ENCODE measurements at places on chromosomes 2 and 18.
A peak's percentile ranks its signal among the peaks of the same experiment; 100 is the strongest.

GRCh38 chr18:9771977-9772660 is 64.0 kb downstream of the RAB31 start:
- H3K36me3 ChIP-seq: no peaks in the 10 kb centered on the region
- no peak for DNase-seq
- H3K4me1 ChIP-seq: peaks cover 3% of the 10 kb centered on the region
- no peak overlapping the region for H3K27ac ChIP-seq
- no peaks in the 10 kb centered on the region for H3K27me3 ChIP-seq

GRCh38 chr2:171878481-171878993 is 15.5 kb downstream of the SLC25A12 start:
- H3K4me1 ChIP-seq: no peaks in the 10 kb centered on the region
- H3K36me3 ChIP-seq: peaks cover 6% of the 10 kb centered on the region
- DNase-seq: peak; percentile 22
- peak overlapping the region; percentile 17 for H3K4me3 ChIP-seq
- no peak overlapping the region for H3K27ac ChIP-seq

DNA sequence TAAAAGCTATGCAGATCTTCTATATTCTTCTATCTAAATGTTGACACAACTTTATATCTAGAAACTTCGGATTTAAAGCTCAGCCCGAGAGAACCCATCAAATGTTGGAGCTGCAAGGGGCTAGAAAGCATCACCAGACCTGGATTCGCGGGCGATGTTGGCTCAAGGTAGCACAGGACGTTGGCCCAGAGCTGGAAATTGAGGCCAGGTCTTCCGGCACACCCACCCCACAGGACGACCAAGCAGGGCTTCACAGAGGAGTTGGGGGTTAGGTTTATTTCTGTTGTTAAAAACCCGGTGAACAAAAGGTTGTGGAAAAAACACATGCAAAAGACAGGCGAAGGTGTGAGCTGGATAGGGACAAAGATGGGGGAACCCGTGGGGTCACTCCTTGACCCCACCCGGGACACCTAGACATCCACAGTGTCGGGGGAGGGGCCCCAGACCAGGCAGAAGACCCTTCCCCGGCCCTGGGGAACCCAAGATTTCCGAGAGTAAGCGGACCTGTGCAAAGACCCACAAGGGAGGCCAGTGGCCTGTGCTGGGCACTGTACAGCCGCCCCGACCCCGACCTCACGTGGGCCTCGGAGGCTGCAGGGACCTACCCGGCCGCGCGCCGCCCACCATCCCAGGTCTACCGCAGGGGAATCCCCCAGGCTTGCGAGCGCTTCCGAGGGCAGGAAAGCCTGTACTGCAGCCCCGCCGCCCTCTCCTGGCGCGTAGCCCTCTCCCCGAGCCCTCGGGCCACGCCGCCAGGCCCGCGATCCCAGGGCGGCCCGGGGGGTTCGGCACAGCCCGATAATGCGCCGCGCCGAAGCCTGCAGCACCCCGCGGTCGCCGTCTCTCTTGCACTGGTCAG is 1.8 kb upstream of the AGBL5 start:
- peaks cover 10% of the 10 kb centered on the region for H3K4me1 ChIP-seq
- peak overlapping the region; percentile 75 for H3K27ac ChIP-seq
- peak; percentile 73 for DNase-seq
- peaks cover 14% of the 10 kb centered on the region for H3K36me3 ChIP-seq
- H3K4me3 ChIP-seq: peak overlapping the region; percentile 89
- H3K27me3 ChIP-seq: no peaks in the 10 kb centered on the region

DNA sequence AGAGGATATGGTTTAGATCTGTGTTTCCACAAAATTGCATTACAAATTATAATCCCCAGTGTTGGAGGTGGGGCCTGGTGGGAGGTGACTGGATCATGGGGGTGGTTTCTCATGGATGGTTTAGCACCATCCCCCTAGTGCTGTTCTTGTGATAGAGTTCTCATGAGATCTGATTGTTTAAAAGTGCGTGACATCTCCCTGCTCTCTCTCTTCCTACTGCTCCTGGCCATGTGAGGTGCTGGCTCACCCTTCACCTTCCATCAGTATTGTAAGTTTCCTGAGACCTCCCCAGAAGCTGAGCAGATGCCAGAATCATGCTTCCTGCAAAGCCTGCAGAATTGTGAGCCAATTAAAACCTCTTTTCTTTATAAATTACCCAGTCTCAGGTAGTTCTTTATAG is 33.1 kb downstream of the LHCGR start:
- peaks cover 3% of the 10 kb centered on the region for H3K4me1 ChIP-seq
- no peaks in the 10 kb centered on the region for H3K36me3 ChIP-seq
- no peak overlapping the region for H3K4me3 ChIP-seq
- H3K27ac ChIP-seq: no peak overlapping the region
- no peaks in the 10 kb centered on the region for H3K27me3 ChIP-seq

GRCh38 chr2:175766880-175767279 is 235.2 kb downstream of the LNPK start:
- H3K36me3 ChIP-seq: no peaks in the 10 kb centered on the region
- H3K27ac ChIP-seq: no peak overlapping the region
- no peaks in the 10 kb centered on the region for H3K27me3 ChIP-seq
- no peak overlapping the region for H3K4me3 ChIP-seq

GRCh38 chr2:102181919-102182635 is 4.7 kb upstream of the IL1RL2 start:
- H3K27ac ChIP-seq: no peak overlapping the region
- H3K4me3 ChIP-seq: no peak overlapping the region
- peaks cover 5% of the 10 kb centered on the region for H3K36me3 ChIP-seq
- no peaks in the 10 kb centered on the region for H3K27me3 ChIP-seq
- DNase-seq: peak; percentile 62
- H3K4me1 ChIP-seq: no peaks in the 10 kb centered on the region

DNA sequence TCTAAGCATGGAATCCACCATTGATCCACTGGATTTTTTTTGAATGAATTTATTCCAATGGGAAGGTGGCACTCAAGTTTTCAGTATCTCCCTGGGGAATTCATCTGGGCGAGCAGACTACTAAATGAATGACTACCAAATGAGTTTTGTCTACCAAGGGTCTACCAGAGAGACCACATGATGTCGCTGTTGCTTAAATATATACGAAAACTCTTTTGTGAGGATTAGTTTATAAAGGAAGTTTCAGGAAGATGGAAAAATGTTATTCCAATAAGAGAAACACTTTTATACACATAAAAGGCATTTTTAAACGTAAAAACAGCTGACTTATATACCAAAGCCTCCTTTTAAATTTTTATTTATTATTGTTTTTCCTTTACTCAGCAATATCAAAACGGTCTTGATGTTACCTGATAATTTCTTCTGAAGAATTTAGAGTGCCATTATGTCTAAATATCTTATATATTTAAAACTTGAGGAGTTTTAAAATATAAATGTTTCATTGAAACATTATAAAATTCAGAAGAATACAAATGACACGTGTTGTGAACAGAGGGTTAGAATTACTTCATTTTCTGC is 139.7 kb downstream of the HRH4 start:
- H3K36me3 ChIP-seq: no peaks in the 10 kb centered on the region
- no peak overlapping the region for H3K27ac ChIP-seq
- DNase-seq: peak; percentile 69
- H3K4me1 ChIP-seq: no peaks in the 10 kb centered on the region
- no peak overlapping the region for H3K4me3 ChIP-seq

GRCh38 chr2:53098696-53099078 is 668.9 kb upstream of the CHAC2 start:
- no peaks in the 10 kb centered on the region for H3K27me3 ChIP-seq
- no peak overlapping the region for H3K4me3 ChIP-seq
- no peak for DNase-seq
- peaks cover 1% of the 10 kb centered on the region for H3K4me1 ChIP-seq
- H3K36me3 ChIP-seq: no peaks in the 10 kb centered on the region

GRCh38 chr2:103287746-103288145 is 525.9 kb downstream of the TMEM182 start:
- peaks cover 3% of the 10 kb centered on the region for H3K27me3 ChIP-seq
- DNase-seq: no peak
- no peak overlapping the region for H3K4me3 ChIP-seq
- H3K4me1 ChIP-seq: no peaks in the 10 kb centered on the region
- H3K36me3 ChIP-seq: no peaks in the 10 kb centered on the region

DNA sequence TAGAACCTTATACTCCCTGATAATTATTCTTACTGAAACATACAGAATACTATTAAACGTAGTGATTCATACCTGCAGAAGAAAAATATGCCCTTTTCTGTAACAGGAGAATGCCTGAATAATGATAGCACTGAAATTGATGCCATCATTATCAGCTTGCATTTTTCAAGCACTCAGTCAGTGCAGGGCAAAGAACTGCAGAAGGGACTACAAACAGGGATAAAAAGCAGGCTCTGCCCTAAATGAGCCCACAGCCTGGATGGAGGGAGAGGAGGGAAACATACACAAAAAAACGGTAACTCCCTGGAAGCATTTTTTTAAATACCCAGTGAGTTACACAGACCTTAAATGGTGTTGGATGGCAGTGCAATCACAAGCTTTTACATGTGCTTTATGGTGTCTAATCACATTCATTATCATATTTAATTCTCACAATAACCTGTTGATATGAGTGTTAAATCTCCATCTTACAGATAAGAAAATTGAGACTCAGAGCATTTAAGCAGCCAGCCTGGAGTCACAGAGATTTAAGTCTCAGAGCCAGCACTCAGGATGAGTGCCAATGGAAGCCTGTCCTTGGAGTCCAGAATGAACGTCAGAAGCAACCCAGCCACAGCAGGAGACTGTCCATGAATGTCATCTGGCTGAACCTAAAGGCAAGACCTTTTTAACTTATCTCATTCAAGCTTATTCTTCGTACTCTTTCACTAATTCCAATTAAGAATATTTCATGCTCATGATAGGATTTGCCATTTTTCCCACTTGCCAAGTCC is 139.3 kb upstream of the CTNNA2 start:
- H3K27ac ChIP-seq: no peak overlapping the region
- no peaks in the 10 kb centered on the region for H3K27me3 ChIP-seq
- H3K4me1 ChIP-seq: no peaks in the 10 kb centered on the region
- H3K4me3 ChIP-seq: no peak overlapping the region
- no peaks in the 10 kb centered on the region for H3K36me3 ChIP-seq
- DNase-seq: no peak

DNA sequence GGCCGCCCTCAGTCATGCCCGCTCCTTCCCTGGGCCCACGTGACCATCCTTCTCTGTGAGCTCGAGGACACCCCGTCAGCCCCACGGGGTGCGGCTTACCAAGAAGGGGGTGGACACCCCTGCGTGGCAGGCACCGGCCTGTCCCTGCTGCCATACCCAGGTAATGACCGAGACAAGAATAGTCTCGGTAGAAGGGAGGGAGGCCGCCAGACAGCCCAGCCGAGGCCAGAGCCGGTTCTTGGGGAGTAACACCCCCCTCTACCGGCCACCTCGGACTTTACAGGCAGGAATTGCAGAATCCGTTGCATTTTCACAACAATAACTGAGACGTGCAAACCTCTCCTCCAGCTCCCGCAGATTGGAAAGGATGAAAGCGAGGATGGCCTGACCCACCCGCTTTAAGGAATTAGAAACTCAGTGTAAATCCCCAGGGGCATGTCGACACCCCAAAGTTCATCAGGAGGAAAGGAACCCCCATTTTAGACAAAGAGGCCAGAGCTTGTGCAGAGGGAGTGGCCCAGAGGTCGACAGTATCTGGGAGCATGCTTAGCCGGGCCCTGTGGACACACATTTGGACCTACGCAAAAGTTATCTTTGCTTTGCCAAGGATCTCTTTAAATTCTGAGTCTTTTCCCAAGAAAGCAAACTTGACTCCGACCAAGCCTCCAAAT is 60.1 kb upstream of the GLI2 start:
- H3K27ac ChIP-seq: no peak overlapping the region
- H3K27me3 ChIP-seq: peaks cover 62% of the 10 kb centered on the region
- peak; percentile 52 for DNase-seq
- H3K4me1 ChIP-seq: peaks cover 6% of the 10 kb centered on the region
- no peak overlapping the region for H3K4me3 ChIP-seq

DNA sequence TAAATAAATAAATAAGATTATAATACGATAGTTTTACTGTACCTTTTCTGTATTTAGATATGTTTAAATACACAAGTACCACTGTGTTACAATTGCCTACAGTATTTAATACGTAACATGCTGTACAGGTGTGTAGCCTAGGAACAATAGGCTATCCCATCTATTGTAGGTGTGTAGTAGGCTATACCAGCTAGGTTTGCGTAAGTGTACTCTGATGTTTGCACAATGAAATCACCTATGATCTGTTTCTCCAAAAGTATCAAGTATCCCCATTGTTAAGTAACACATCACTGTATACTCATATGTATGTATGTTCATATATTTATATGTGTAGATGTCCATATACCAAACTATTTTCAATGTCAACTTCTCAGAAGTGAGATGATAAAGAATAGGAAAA is 118.2 kb upstream of the RND3 start:
- no peaks in the 10 kb centered on the region for H3K4me1 ChIP-seq
- H3K36me3 ChIP-seq: no peaks in the 10 kb centered on the region
- no peak for DNase-seq

DNA sequence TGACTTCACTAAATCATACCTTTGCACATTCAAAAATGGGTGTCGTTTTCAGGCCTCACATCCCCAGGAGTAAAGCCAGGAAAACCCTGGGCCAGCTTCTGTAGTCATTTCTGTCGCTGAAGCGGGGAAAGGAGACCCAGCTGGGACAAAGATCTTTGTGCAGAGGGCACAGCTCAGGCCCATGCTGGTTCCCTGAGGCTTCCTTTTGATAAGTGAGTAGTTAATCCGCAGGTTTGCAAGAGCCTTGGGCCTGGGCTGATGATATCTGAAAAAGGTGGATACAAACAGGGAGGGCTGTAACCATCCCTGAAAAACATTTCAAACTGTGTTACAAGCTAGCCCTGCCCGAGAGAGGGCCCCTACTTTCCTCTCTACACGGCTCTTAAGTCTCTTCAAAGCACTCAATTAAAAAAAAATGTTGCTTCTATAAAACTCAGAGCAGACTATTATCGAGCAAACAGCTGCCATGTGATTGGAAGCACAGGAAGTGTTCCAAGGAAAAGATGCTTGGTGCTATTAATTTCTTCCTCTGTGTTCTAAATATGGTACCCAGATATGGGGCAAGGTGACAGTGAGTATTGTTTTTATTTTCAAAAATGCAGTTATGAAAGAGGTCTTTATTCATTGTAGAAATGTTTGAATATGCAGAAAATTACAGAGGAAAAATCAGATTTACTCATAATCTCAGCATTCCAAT is 117.2 kb downstream of the LNPK start:
- H3K36me3 ChIP-seq: no peaks in the 10 kb centered on the region
- H3K4me1 ChIP-seq: no peaks in the 10 kb centered on the region
- no peaks in the 10 kb centered on the region for H3K27me3 ChIP-seq
- DNase-seq: no peak
- H3K27ac ChIP-seq: no peak overlapping the region
- H3K4me3 ChIP-seq: no peak overlapping the region

- no peak overlapping the region for H3K4me3 ChIP-seq
- H3K36me3 ChIP-seq: no peaks in the 10 kb centered on the region
- peaks cover 9% of the 10 kb centered on the region for H3K4me1 ChIP-seq
- no peak overlapping the region for H3K27ac ChIP-seq
- DNase-seq: no peak
Measured at GRCh38 chr2:71680925-71681324, 227.6 kb downstream of the DYSF start.

- H3K36me3 ChIP-seq: no peaks in the 10 kb centered on the region
- H3K4me3 ChIP-seq: no peak overlapping the region
- H3K27me3 ChIP-seq: no peaks in the 10 kb centered on the region
- H3K4me1 ChIP-seq: peaks cover 2% of the 10 kb centered on the region
Measured at GRCh38 chr2:29065068-29065811, 9.1 kb downstream of the PCARE start.

All from mesenchymal stem cell (in vitro differentiated cells and primary cell).